NCI-H2029 treated with DMSO at 0.1 percent for 48 hours (cell line): ENCODE measurements at places on chromosomes 4 and X.

DNA sequence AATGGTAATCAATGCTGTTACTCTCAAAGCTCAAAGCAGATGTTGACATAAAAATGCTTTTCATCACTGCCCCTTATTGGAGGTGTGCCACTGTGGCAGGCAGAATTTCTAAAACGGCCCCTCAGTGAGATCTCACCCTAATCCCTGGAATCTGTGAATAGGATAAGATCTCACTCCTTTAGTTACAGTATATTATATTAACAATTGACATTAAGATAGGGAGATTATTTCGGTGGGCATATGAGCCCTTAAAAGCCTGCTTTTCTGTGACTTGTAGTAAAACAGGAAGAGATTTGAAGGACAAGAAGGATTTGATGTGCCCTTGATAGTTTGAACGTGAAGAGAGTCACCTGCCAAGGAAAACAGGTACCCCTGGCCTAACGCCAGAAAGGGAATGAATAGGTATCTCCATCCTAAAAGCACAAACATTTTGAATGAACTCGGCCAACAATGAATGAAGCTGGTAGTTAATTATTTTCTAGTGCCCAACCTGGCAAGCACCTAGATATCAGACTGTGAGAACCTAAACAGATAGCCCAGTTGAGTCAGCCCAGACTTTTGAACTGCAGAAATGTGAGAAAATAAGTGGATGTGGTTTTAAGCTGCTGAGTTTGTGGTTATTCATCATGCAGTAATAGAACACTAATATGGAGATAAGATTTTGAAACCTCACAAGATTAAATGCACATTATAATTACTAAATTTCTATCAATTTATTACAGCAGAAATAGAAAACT lies 881.6 kb downstream of the PCDH18 start:
- DNase-seq = peak; percentile 92

DNA sequence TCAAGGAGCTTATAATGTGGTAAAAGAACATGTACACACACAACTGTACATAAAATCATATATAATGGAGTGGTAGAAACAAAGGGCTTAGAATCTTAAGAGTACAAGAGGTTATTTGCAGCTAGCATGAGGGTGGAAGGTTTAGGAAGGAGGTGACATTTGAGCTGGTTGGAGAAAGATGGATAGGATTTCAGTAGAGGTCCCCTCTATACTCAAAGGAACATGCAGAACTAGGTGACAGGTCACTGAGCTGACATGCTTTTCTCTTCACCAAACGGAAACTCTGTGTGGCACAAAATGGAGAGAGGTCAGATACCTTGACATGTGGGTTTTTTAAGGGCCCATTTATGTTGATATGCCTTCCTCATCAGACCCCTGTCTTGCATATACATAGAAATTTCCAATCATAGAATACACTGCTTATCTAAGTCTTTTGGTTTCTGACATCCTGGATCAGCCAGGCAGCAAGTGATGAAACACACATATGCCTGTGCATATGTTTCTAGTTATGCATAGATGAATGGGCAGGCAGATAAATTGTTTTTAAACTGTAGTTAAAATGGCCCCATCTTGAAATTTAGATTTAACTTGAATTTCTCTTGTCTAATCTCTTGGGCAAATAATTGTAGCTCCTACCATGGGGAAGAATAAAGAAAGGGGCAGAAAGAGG lies 29.3 kb downstream of the CLCN5 start:
- DNase-seq = no peak

GRCh38 chrX:153388722-153389459 lies 12.3 kb downstream of the PNMA6E start:
- DNase-seq = no peak

DNA sequence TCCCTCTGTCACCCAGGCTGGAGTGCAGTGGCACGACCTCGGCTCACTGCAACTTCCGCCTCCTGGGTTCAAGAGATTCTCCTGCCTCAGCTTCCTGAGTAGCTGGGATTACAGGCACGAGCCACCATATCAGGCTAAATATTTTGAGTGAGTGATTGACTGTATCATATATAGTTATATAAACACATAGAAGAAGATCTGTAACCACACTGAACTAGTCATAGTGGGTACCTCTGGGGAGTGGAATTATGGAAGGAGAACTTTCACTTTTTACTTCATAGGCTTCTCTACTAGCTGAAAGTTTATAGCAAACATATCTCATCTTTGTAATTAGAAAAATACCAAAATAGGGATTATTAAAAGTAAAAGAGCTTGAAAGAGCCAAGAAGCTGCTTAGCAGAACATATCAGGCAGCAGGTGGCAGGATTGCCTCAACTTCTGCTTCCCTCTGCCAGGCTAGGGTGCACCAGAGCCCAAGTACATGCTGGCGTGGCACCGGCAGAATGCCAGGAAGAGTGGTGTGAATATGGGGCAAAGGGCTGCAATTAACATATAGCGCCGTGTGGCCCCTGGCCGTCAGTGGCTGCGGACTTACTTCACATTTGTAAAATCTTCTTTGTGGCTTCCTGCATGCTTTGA lies 39.5 kb upstream of the CD40LG start:
- DNase-seq = no peak

DNA sequence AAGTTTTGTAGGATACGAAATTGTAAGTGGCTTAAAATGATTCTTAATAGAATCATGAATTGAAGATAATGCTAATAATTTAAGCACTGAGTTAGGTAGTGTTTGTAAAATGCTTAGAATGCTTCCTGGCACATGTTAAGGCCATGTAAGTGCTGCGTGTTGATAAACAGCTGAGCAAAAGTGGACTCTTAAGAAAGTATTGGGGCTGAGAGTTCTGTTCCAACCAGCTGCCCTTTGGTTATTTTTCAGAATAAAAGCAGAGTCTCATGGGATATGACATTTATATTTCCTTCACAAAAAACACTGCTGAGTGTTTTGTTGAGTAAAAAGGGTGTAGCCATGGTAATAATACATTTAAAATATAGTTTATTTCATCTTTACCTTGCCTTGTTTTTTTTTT lies 42.5 kb downstream of the HTT start:
- DNase-seq = no peak

DNA sequence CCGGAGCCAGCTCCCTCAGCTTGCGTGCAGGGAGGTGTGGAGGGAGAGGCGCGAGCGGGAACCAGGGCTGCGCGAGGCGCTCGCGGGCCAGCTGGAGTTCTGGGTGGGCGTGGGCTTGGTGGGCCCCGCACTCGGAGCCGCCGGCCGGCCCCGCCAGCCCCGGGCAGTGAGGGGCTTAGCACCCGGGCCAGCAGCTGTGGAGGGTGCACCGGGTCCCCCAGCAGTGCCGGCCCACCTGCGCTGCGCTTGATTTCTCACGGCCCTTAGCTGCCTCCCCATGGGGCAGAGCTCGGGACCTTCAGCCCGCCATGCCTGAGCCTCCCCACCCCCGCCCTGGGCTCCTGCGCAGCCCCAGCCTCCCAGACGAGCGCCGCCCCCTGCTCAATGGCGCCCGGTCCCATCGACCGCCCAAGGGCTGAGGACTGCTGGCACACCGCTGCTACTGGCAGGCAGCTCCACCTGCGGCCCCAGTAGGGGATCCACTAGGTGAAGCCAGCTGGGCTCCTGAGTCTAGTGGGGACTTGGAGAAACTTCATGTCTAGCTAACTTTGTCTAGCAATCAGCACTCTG lies 37.8 kb upstream of the SMARCAD1 start:
- DNase-seq = no peak

DNA sequence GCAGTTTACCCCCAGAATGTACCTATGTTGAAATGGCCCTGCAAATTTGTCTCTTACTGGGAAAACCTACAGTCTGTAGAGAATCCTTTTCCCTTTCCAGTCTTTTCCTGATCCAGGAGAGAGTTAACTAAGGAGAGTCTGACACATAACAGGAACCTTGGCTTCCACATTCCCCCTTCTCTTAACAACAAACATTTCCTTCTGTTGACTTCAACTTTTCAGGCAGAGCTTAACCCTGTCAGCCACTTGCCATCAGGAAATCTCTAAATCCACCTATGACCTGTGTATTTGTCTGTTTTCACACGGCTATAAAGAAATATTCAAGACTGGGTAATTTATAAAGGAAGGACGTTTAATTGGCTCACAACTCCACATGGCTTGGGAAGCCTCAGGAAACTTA lies 45.6 kb upstream of the GPR78 start:
- no peak for DNase-seq

DNA sequence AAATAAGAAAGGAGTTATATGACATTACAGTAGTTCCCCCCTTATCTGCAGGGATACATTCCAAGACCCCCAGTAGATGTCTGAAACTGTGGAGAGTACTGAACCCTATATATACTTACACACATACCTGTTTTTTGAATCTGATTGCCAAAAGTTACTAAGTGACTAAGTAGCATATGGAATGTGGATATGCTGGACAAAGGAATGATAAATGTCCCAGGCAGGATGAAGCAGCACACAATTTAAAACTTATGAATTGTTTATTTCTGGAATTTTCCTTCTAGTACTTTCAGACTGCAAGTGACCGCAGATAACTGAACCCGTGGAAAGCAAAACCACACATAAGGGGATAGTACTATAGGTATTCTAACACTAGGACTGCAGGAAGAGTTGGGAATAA lies 22.7 kb downstream of the UGDH start:
- DNase-seq = no peak

- DNase-seq = no peak
These were observed 4.6 kb downstream of the RAB33B start for GRCh38 chr4:139458543-139458942.

GRCh38 chr4:7719354-7720174 lies 220.1 kb downstream of the AFAP1 start:
- DNase-seq = no peak

DNA sequence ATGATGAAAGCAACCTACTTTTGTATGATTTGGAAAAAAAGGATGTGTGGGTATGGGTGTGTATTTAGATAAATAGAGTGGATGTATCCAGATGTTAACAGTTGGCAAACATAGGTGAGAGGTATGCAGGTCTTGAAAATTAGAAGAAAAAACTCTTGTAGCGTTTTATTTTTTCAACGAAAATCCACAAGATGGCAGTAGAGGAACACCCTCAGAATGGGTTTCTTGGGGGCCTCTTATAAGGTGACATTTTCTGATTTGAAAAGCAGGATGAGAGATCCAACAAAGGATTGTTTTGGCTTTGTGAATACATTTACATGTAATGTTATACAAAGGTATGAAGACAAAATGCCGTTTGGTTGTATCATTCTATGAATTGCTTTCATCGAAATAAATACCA lies 68.3 kb downstream of the FMR1NB start:
- peak; percentile 12 for DNase-seq

DNA sequence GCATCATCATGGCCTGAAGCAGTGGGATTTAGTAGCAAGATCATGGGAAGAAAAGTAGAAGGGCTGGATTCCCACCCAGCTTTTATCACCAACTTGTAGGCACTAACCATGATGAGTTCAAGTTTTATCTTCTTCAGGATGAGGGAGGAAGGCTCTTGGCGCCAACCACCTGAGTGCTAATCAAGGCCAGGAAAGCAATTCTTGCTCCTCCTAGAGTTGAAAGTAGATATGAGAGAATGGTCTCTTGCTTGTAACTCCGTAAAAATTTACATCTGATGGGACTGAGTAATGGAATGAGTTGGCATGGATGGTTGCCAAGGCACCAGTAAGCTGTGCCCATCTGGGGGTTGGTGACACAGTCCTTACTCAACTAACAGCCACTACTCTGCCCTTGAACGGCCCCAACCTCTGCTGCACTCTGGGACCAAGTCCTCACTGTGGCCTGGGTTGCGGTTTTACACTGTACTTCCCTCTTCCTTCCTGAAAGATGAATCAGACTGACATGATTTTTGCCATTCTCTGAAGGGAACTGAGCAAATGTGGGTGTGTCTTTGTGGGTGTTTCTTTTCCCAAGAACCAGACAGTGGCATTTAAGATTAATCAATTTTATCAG lies 39.4 kb upstream of the NDP start:
- no peak for DNase-seq

- no peak for DNase-seq
These were observed 47.0 kb downstream of the COQ2 start for GRCh38 chr4:83237591-83237990.

DNA sequence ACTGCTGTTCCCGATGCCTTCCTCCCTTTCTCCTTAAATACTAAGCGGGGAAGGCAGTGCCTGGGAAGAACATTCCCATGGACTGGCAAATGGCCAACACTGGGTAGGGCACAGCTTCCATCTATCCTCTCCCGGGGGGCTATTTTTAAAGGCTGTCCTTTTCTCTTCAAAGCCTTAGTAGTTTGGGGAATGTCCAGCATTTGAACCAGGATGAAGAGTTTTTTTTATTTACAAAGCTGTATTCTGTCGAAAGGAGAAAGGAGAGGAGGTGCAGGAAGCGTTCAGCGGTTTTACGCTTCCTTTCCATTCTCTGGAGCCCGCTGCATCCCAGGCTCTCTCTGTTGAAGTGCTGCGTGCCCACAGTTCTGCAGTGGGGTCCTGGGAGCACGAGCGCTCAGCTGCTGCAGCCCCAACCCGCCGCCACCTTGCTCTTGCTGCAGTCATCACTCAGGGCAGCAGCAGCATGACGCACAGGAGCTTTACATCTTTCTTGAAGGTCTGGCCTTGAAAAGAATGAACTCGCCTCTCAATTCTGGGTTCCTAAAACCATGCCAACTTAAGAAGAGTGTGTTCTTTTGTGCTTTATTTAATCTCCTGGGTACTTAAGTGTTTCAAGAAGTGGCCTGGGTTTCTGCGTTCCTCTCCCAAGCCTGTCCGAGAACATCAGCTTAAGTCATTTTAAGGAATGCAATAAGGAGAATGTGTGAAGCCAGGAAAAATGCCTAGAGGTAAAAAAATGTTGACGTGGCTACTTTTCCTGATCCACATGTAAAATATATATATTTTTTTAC lies 427.2 kb downstream of the MAPK10 start:
- no peak for DNase-seq

GRCh38 chr4:80172203-80172602 lies 25.1 kb upstream of the PRDM8 start:
- DNase-seq = no peak

DNA sequence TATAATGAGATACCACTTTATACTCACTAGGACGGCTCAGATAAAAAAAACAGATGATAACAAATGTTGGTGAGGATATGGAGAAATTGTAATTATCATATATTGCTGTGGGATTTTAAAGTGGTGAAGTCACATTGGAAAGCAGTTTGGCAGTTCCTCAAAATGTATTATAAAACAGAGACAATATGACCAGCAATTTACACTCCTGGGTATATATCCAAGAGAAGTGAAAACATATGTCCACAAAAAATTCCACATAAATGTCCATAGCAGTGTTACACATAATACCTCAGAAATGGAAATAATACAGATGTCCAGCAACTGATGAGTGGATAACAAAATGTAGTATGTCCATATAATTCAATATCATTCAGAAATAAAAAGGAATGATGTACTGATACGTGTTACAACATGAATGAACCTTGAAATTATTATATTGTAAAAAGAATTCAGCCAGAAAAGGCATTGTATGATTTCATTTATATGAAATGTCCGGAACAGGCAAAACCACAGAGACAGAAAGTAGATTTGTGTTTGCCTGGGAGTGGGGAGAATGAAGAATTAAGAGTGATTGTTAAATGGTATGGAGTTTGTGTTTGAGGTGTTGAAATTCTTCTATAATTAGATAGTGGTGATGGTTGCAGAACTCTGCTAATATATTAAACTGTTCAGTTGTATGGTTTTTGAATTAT lies 220.9 kb downstream of the SLC7A11 start:
- no peak for DNase-seq
